ENCODE measurements at places on chromosomes 6 and 20.
A peak's percentile ranks its signal among the peaks of the same experiment; 100 is the strongest.

GRCh38 chr20:4603724-4604123, 118.0 kb upstream of the PRND start:
- DNase-seq = no peak

GRCh38 chr6:137002505-137002904, 42.3 kb downstream of the IL20RA start:
- DNase-seq = no peak

DNA sequence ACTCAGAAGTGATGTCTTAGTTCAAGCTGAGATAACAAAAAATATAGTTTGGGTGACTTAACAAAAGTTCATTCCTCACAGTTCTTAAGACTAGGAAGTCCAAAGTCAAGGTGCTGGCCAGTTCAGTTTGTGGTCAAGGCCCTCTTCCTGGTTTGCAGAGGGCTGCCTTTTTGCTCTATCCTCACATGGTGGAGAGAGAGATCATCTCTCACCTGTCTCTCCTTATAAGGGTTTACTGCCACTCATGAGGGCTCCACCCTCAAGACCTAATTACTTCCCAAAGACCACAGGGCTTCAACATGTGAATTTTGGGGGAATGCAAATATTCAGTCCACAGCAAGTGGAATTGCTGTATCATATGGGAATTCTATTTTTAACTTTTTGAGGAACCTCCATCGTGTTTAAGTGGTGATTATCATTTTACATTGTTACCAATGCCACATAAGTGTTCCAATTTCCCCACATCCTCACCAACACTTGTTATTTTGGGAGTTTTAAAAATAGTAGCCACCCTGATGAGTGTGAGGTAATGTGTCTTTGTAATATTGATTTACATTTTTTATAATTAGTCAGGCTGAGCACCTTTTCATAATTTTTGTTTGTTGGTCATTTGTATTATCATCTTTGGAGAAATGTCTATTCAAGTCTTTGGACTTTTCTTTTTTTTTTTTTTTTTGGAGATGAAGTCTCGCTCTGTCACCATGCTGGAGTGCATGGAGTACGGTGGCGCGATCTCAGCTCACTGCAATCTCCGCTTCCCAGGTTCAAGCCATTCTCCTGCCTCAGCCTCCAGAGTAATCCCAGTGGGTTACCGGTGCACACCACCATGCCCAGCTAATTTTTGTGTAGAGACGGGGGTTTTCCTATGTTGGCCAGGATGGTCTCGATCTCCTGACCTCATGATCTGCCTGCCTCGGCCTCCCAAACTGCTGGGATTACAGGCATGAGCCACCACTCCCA, 112.2 kb downstream of the SESN1 start:
- no peak for DNase-seq

DNA sequence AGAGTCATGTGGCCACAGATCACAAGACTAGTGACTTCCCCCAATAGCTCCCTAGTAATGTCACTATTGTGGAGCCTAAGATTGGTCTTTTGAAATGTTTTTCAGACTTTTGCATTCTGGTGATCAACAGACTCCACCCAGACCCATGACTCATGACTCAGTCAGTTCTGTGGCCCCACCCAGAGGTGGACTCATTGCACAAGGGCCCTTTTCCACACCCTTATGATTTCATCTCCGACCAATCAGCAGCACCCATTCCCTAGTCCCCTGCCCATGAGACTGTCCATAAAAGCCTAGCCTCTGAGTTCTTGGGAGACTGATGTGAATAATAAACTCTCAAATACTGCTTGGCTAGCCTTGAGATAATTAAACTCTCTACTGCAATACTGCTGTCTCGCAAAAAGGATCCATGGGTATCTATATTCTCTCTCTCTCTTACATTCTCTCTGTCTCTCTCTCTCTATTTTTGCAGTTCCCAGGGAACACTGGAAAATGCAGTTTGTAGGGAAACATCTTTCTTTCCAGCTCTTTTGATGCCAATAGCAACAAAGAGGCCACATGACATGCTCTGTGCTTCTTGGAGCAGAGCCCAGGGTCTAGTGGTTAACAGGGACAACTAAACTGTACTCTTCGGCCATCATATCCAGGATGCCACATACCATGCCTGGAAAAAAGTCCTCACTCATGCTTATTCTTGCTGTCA, 71.3 kb upstream of the IYD start:
- DNase-seq = no peak

DNA sequence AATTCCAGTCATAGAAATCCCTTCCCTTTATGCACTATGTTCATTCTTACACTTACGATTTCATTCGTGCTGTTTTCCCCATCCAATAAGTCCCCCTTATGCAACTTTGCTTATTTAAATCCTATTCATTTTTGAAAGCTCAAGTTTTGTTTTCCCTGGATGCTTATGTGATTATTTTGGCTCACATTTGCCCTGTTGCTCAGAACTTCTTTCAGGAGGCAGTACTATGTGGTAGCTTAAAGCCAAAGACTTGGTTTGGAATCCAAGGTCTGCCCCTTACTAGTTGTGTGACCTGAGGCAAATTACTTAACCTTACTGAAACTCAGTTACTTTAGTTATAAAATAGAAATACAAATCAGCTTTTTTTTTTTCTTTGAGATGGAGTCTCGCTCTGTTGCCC, 59.6 kb downstream of the MOXD1 start:
- DNase-seq = no peak

DNA sequence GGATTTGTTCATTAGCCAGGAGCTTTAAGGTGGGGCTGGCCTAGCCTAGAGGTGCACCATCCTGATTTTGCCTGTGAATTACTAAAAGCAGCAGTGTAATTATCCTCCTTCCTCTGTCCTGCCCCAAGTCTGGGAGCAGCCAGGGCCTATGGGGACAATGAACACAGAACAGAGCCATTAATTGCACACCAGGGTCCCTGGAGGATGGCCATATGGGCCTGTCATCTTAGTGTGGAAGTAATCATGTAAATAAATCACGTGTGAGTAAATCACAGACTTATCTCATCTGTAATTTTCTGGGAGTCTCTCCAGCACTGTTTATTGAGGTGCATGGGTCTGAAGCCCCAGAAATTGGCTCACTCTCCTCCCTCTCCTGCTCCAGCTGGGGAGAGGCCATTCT, 176.3 kb downstream of the LRFN2 start:
- DNase-seq = no peak

DNA sequence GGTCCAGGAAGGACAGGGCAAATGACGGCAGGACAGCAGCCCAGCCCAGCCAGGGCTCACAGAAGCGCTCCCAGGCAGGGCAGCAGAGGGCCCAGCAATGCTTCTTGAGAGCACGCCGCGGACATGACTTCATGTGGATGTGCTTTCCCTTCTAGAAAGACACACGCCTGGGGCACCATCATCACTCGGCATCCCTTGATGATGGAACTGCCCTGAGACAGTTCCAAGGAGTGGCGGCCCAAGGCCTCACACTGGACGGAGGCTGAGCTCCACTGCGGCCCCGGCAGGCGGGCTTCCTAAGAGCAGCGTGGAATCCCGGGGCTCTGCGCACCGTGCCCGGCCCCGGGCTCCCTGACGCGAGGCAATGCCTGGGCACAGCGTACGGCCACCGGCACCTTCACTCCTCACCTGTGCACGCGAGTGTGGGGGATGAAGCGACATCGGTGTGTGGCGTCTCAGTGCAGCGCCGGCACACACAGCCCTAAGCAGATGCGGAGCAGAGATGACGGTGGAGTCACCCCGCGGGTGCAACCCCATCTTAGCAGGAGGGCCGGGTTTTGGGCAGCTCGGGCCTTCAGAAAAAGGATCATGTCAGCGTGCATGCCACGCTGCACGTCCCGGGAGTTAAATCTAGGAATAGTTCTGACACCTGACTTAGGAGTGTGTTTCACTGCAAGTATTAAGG, 86.6 kb downstream of the THBS2 start:
- no peak for DNase-seq

- no peak for DNase-seq
Measured at GRCh38 chr20:22389836-22390542, 194.4 kb downstream of the FOXA2 start.

GRCh38 chr6:30725713-30726505, 5.8 kb downstream of the TUBB start:
- no peak for DNase-seq

DNA sequence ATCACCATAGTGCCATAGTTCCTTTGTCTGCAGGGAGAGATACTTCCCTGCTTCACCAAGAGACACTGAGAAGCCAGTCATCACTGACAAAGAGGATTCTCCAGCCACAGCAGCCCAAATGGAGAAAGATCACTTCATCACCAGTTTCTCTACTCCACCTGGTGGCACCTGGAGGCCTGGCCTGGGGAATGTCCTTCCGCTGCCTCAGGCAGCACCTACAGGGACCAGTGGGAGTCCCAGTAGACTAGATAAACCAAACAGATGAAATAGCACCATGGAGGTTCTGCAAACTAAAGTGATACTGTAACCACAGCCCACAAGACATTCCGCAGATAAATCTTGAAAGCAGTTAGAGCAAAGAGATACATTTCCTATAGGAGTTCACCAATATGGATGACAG, 266.5 kb downstream of the C6orf118 start:
- DNase-seq = no peak

- DNase-seq = no peak
Measured at GRCh38 chr20:13101706-13102105, 92.9 kb downstream of the SPTLC3 start.

DNA sequence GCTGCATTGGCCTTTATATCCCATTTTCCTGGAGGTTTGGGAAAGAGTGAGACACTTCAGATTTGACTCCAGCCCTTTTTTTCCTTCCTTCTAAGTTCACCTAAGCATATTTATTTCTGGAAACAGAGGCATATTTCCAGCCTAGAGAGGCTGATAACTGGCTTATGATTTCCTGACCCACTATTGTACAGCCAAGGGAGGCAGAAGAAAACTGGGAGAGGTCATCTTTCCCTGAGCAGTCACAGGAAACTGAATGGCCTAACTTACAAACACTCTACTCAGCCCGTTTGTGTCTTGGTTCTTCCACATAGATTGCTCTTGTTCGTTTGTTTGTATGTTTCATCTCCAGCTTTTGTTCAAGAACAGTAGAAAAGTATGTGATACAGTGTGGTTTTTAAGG, 64.2 kb upstream of the LTV1 start:
- no peak for DNase-seq

GRCh38 chr6:169344750-169345065, 91.1 kb upstream of the THBS2 start:
- DNase-seq = no peak

DNA sequence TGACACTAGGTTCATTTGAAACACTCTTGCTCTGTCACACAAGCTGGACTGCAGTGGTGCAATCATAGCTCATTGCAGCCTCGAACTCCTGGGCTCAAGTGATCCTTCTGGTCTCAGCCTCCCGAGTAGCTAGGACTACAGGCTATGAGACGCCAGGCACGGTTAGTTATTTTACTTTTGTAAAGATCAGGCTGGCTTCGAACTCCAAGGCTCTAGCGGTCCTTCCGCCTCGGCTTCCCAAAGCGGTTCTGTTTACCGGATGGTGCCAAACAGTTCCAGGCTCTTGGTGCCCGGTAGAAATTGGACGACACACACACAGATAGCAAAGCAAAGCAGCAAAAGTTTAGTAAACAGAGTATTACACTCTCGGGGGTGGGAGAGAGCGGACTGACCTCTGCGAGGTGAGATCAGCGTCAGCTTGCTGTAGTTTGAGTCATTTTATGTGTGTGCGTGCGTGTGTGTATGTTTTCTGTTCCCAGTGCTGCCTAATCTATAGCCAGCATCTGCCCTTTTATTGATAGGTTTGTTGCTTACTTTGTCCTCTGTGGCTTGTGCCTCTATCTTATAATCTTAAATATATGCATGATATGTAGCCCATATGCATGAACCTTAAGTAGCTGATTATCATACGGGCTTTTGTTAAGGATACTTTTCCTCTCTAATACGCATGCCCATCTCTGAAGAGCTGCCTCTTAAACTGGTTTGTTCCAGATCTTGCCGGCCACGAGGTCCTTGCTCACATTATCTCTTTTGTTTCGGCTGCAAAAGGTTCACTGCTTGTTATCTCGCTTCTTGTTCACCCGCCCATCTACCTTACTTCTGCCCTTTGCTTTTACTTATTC, 75.2 kb downstream of the OR2B2 start:
- DNase-seq = peak; percentile 87

DNA sequence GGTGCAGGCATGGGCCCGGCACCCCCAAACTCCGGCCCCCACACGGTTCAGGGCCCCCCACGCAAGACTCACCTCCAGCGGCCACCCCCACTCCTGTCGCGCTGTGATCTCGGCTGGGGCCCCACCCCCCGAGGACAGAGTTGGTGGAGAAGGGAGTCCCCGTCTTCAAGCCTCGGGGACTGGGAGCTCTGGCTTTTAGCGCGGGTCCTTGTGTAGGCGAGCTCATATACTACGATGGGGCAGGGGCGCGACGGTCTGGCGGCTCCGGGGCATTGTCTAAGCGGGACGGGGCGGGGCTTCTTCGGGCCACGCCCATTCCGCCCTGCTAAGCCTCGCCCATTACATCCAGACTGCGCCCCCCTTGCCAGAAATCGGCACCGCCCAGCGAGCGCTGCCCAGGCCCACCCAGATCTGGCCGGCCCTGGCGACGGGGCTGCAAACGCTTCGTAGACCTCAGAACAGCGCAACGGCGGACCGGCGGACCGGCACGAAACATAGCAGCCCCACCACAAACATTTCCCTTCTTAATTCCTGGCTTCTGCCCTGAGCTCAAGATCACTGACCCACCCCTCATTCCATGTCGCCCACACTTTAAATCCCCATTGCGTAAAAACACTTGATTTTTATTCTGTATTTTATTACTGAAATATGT, 1.0 kb upstream of the DDAH2 start:
- DNase-seq = peak; percentile 67
